ENCODE measurements at places on chromosomes 5 and 9.
A peak's percentile ranks its signal among the peaks of the same experiment; 100 is the strongest.

DNA sequence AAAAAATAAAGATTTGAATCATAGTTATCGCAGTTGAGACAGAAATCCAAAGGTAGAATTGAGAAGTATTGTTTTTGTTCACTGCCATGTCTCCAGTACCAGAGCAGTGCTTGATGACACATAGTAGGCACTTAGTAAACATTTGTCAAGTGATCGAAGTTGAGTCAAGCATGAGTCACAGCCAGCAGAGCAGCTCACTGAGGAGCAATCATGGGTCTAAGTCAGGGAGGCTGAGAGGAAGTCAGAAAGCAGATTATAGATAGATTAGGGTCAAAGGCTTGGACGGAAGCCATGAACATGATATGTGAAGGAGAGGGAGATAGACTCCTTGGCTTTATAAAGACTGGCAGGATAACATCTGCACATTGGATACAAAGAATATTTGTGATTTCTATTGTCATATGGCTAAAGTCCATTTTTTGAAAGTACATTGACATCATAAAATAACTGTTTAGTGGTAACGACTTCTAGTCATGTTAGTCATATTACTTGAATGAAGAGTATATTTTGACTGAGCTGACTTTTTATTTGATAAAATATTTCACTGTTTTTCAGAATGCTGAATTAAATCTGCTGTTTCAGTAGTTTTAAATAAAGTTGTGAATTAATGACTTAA lies 168.5 kb downstream of the RAB3C start:
- no peak for DNase-seq

- DNase-seq: no peak
Observed at GRCh38 chr5:73499187-73499586, 945 bp downstream of the BTF3 start.

DNA sequence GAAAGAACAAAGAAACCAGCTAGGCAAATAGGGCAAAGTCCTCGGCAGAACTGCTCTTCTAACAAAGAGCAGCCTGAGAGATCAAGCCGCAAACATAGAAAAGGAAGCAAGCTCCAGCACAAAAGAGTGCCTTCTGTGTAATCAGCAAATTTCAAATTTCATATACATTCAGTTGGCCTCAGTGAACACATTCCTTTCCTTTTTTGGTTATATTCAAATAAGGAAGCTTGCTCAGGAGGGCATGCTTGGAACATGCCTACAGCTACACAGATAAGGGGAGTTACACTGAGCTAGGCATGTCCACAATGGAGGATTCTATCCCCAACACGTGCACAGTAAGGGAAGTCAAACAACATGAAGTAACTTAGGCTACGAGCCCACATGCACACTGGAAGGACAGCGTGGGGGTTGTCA lies 23.4 kb downstream of the IL33 start:
- DNase-seq: no peak

DNA sequence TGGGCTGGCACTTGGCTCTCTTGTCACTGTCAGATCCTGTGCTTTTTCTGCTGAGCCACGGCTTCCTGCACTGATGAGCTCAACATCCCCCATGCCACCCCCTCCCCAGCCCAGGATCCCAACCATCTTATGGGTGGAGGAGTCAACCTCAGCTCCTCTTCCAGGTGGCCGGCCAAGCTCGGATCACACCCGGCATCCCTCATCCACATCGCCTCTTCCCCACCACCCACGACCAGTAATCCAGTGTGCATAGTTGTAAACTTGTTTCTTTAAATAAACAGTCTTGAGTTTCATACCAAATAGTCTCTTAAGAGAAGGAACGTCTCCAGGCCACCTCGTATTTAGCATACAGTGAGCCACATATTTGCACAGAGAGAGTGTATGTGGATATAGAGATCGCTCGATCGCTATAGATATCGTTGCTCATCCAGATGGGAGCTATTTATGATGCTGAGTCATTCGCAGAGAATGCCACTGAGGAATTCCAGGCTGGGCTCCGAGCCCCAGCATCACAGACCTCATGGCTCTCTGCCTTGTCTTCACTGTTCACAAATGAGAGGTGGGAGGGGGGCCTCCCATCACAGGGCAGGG lies 61.8 kb upstream of the CPLX2 start:
- DNase-seq: no peak

- DNase-seq: no peak
Observed at GRCh38 chr5:69231851-69232250, 2.8 kb upstream of the CDK7 start.

- no peak for DNase-seq
Observed at GRCh38 chr5:74576941-74577456, 63.5 kb downstream of the ENC1 start.

GRCh38 chr9:125537442-125538091 lies 169.4 kb downstream of the MAPKAP1 start:
- no peak for DNase-seq

- no peak for DNase-seq
Observed at GRCh38 chr5:11524188-11524587, 380.1 kb downstream of the CTNND2 start.

- DNase-seq: no peak
Observed at GRCh38 chr9:88998503-88998902, 7.2 kb downstream of the S1PR3 start.

GRCh38 chr9:35656348-35656747 lies 1.5 kb downstream of the RMRP start:
- no peak for DNase-seq

DNA sequence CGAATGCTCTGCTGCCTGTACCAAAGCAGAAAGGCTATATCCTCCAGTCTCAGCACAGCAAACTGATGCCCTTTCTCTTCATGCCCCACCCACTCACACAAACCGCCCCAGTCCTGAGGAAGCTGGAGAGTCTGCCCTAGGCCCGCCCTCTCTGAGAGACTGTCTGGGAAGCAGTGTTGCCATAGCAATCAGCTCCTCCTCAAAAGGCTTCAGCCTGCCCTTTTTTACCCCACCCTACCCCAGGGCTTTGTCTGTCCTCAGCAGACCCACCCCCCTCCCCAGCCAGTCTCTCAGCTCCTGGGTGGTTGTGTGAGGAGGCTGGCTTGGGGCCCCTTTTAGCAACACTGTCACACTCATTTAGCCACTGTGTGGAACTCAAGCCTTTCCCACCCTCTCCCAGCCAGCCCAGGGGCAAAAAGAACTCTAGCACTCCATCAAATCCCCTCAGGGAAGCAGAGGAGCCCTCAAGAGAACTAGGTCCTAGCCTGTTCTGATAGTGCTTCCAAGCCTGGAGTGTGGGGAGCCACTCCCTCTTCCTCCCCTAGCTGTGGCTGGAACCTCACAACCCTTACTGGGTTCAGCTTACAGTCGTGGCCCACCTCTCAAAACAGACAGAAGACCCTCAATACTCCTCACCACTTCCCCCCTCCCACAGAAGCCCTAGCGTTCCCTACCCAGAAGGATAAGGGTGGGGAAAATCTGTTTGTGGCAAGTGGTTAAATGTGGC lies 1.4 kb downstream of the ATOSB start:
- peak; percentile 86 for DNase-seq

DNA sequence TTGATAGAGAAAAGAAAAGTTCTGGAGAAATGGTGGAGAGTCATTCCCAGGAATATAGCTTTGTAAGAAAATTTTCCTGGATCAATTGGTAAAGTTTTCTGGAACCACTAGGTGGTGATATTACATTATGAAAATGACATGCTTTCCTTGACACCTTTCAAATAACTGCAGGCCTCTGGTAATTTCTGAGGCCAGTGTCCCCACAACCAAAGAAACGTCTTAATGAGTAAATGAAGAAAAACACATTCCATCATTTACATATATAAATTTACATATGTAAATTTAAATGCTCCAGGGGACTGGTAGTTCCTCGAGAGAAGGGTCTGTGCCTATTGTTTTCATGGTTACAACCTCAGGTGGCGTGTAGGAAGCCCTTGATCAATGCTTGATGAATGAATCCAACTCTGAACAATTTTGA lies 17.2 kb upstream of the RGS3 start:
- no peak for DNase-seq

- no peak for DNase-seq
Observed at GRCh38 chr9:64128572-64128971, 1156.4 kb downstream of the FOXD4L5 start.

GRCh38 chr5:62310426-62311143 lies 4.6 kb downstream of the KIF2A start:
- no peak for DNase-seq

- no peak for DNase-seq
Observed at GRCh38 chr5:33194914-33195313, 245.9 kb upstream of the TARS1 start.

DNA sequence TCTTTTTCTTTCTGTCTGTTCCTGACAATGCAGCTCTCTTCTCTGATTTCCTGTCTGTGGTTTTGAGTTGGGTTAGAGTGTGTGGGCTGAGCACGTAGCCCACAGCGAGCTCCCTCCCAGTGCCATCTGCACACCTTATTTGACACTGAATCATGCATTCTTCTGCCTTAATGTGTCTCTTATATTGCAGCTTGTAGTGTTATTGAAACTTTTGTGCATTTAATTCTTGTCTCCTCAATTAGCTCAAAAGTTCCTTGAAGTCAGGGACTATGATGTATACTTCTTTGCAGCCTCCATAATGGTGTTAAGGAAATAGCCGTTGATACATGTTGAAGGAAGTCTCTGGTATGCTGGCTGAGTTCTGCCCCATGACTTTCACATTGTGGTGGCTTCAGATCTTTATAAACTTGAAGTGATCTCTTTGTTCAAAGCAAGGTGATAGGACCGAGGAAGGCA lies 576.2 kb upstream of the CLINT1 start:
- DNase-seq: no peak

DNA sequence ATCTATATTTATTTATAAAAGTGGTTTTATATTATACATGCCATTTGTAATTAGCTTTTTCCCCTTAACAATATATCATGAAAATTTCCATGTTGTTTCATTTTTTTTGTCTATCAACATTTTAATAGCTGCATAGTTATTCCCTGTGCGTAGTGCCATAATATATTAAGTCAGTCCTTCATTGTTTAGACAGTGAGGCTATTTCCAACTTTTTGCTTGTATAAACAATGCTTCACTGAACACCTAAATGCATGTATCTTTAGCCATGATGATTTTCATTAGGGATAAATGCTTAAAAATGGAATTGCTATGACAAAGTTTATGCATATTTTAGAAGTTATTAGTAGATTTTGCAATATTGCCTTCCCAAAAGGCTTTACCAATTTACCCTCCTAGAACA lies 80.7 kb upstream of the STC2 start:
- no peak for DNase-seq

DNA sequence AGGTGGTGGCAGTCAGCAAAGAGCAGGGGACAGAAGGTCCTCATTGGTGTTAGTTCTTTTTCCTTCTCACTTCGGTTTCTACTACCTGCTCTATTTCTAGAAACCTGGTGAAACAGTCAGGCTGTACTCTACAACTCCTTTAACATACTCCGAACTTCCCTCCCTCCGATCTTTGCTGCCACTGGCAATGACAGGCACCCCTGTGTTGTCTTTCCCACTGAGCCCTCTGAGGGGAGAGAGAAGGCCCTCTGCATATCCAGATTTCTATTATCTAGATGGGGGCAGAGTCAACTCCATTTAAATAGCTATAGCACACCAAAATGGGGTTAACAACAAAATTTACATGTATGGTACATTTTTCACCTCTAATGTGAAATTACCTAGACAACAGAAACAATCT lies 123.7 kb downstream of the CDK5RAP2 start:
- DNase-seq: no peak
